ENCODE measurements at places on chromosomes 6 and 20.

DNA sequence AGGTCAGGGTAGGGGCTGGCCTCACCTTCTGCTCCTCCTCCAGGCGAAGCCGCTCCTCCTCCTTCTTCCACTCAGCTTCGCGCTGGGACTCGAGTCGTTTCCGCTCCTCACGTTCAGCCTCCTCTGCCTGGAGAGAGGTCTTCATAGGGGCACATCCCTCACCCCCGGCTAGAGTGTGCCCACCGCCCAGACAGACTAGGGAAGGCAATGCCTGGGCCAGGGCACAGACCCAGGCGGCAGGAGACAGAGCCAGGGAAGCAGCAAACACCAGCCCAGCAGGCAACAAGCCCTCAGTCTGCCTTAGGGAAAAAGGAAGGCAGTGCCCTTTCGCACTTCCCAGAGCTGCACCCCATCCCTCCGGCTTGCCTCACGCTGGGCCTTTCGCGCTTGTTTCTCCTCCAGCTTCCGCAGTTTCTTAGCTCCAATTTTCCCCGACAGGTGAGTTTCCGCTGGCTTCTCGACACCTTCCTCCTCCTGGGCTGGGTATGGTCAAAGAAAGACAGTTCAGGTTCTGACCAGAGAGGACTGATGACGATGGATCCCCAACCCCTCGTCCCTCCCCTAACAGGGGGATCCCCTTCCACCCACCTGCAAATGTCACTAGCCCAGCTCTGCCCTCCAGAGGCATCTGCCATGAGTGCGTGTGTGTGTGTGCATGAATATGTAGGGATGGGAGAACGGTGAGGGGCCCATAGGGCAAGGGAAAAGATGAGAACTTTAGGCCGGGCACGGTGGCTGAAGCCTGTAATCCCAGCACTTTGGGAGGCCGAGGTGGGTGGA, 4.3 kb downstream of the DDRGK1 start:
- no peak for DNase-seq

GRCh38 chr6:43396408-43397149, 27.1 kb upstream of the ZNF318 start:
- DNase-seq, result no peak

- DNase-seq, result no peak
These were observed 22.5 kb downstream of the HLA-G start for GRCh38 chr6:29850011-29850553.

DNA sequence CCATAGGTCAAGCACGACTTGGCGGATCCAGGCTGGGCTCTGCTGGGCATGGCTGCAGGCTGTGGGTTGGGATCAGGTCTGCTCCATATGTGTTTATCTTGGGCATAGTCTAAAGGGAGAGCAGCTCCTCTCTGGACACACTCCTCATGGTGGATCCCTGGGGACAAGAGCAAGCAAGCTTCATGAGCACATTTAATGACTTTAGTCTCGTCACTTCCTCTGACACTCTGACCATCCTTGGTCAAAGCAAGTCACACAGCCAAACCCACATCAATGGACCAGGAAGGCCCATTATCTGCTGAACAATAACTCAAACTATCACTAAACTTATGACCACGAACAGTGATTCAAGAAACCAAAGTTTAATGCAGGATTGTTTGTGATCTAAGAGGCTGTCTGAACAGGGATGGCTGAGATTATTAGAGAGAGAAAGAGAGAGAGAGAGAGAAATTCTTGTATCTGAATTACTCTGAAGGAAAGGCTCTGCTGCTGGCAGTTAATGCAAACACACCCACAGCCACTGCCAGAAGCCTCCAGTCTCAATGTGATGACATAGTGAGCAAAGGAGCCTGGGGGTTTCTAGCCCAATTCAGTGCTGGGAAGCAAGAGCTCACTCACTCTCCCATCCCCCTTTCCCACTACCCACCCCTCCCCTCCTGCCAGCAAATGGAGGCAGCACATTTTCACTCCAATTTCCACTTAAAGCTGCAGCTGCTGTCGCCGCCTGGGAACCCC, 490.2 kb upstream of the SULF2 start:
- DNase-seq, result no peak

GRCh38 chr6:156654919-156655918, 122.0 kb upstream of the ARID1B start:
- no peak for DNase-seq

DNA sequence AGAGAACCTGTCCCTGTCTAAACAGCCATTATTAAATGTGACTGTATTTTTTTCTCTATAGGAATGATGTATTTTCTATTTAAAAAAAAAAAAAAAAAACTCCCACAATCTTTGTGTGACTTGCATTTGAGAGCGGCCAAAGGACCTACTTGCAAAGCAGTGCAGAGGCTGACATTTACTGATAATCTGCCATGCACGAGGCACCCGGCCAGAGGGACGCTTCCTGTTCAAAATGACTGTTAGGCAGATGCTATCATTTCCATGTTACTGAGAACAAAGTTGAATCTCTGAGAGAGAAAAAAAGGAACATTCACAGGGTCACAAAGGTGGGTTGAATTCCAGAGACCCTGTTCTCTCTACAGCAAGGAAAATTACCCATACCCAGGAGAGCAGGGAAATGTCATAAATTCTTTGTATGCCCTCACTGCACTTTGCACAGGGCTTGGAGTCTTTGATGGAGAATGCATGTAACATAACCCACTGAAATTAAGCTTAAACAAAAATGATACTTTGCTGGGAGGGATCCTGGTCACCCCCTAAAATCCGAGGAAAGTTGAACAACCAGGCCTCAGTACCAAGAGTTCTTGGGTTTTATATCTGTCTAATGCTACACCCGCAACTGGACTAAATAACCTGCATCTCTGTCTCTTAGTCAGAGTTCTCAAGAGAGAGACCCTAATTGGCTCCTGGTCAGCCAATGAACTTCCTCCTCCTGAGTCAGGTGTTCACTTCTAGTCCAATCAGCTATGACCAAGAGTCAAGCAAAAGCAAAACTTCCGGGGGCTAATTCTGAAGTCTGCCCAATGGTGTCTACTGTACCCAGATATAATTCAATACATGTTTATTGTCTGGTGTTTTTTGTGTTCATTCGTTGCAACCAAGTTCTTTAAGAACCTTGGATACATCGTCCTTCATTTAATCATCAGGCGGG, 61.2 kb downstream of the GCLC start:
- peak; percentile 37 for DNase-seq

- DNase-seq, result no peak
These were observed 396.0 kb downstream of the TBC1D32 start for GRCh38 chr6:120938164-120938875.

- no peak for DNase-seq
These were observed 32.1 kb downstream of the MYT1 start for GRCh38 chr20:64196309-64196708.

GRCh38 chr20:45206725-45207124, at the start of gene SEMG1:
Gene SEMG1, plus strand, starts transcription at chr20:45207033. Its CDS starts 21 bp downstream, at chr20:45207054.
- no peak for DNase-seq

- DNase-seq, result no peak
These were observed 116.0 kb downstream of the PXDC1 start for GRCh38 chr6:3635482-3635881.

GRCh38 chr20:19812056-19812455, 54.0 kb downstream of the RIN2 start:
- DNase-seq, result no peak
